Liver (tissue), 10 donors: ENCODE measurements at places on chromosomes 4 and X. TPM values are rescaled to one million over a fixed set of nuclear protein-coding genes. Genes with fewer than 3 reads are reported as not detected.

DNA sequence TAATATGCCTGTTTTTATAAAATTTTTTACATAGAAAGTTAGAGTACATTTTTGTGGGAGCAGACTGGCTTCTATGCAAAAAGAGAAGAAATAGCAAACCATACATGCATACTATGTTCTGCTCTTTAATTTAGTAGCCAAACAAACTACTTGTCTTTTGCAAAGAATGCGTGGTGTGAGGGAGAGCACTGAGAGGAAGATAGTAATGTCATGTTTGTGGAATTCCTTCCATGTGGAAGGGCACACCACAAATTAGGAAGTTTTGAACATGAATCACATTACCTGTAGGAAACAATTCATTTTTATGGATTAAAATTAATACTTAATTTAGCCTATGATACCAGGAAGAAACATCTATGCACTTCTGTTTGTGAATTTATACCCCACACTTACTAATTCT lies 1529.1 kb upstream of the ADGRL3 start:
- no peak overlapping the region for H3K27ac ChIP-seq
- H3K4me1 ChIP-seq, result peaks cover 4% of the 10 kb centered on the region
- H3K36me3 ChIP-seq, result no peaks in the 10 kb centered on the region

DNA sequence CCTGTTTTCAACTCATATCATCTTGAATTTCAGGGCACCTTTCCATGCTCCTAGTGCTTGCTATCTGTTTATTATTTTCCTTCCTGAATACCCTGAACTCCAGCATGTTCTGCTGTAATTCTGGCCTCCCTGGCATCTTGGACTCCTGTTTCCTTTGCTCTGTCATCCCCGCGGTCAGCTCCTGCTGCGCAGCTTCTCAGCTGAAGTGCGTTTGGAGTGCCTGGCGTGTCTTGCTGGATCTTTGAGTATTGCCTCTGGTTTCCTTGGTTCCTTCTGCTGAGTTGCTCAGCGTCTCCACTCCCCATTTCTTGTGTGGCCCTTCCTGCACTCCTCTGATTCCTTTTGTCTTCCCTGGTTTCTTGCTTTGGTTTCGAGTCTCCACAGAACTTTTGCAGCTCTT lies 84.4 kb downstream of the HTT start:
- DNase-seq, result no peak
- H3K4me3 ChIP-seq, result no peak overlapping the region
- no peaks in the 10 kb centered on the region for H3K27me3 ChIP-seq
- no peak overlapping the region for H3K27ac ChIP-seq

GRCh38 chr4:125590158-125590557 lies 275.4 kb downstream of the FAT4 start:
- no peak for DNase-seq
- H3K36me3 ChIP-seq, result no peaks in the 10 kb centered on the region
- H3K4me3 ChIP-seq, result no peak overlapping the region
- H3K27ac ChIP-seq, result no peak overlapping the region

GRCh38 chr4:13546941-13547484 lies 2.7 kb upstream of the NKX3-2 start:
- H3K36me3 ChIP-seq, result no peaks in the 10 kb centered on the region
- H3K27me3 ChIP-seq, result peaks cover 20% of the 10 kb centered on the region
- peaks cover 36% of the 10 kb centered on the region for H3K4me1 ChIP-seq

DNA sequence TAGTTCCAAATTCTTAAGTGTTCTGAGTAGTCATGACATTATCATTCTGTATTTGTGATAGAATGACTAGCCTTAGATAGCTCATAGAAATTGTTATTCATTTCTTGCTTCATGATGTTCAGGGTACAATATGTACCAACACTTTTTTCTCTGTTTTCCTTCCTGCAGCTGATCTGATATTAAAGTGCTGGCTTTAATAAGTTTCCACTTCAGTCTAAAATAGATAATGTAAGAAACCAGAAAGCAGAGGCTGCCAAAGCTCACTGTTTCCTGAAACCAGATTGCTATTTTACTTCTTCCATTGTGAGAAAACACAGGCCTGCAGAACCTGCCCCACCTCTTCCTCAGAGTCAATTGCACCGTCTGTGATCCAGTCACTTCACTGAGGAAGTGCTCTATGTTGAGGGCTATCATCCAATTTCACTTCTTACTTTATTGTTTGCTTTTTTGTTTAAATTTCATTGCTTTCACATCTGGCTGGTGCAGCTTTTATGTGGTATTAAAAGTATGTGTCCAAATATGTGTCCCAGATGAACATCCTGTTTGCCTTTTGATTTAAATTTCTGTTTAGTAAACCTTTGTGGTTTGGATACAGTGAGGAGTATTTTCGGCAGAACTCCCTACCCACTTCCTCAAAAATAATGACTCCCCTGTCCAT lies 652.1 kb downstream of the ANKRD50 start:
- H3K36me3 ChIP-seq, result no peaks in the 10 kb centered on the region
- peak overlapping the region; percentile 44 for H3K27ac ChIP-seq
- no peaks in the 10 kb centered on the region for H3K4me1 ChIP-seq
- H3K4me3 ChIP-seq, result no peak overlapping the region
- no peak for DNase-seq

DNA sequence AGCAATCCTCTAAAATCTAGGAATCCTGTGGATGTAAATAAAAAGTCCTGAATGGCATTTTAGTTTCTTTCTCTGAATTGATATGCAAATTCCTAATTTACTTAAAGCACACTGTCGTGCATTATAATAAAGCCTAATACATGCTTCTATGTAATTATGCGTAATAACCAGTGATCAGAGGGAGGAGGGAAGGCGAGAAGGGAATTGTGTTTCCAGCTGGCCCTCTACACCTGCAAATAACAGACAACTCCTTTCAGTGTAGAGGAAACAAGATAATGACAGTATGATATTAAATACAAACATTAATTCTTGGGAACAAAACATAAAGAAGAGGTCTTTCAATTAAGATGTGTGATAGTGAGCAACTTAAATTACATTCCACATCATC lies 419.6 kb upstream of the LCORL start:
- no peak overlapping the region for H3K4me3 ChIP-seq
- no peak overlapping the region for H3K27ac ChIP-seq
- H3K27me3 ChIP-seq, result no peaks in the 10 kb centered on the region
- no peak for DNase-seq

DNA sequence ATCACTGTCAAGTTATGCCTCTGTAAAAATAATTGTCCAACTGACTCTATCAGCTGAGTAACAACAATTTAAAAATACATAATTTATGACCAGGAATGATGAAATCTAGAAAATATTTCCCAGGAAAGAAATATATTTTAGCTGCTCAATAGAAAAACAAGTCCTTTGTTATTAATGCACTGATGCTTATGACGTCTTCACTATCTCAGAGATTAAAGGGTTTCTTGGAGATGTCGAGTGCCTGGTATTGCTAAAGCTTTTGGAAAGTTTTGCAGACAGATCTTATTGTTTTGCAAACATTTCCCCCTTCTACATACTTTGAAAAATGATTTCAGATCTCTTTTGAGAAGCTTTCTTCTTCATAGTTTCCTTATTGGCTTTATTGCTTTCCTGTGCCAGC lies 154.6 kb upstream of the RPS6KA3 start:
- H3K27me3 ChIP-seq, result no peaks in the 10 kb centered on the region
- no peak for DNase-seq
- H3K36me3 ChIP-seq, result no peaks in the 10 kb centered on the region
- no peak overlapping the region for H3K27ac ChIP-seq
- no peaks in the 10 kb centered on the region for H3K4me1 ChIP-seq
- H3K4me3 ChIP-seq, result no peak overlapping the region

- no peaks in the 10 kb centered on the region for H3K4me1 ChIP-seq
- no peak overlapping the region for H3K27ac ChIP-seq
- peaks cover 1% of the 10 kb centered on the region for H3K36me3 ChIP-seq
- DNase-seq, result no peak
- no peaks in the 10 kb centered on the region for H3K27me3 ChIP-seq
Observed at GRCh38 chrX:2867206-2867605, 38.5 kb downstream of the GYG2 start.

- H3K27ac ChIP-seq, result peak within 1 kb of the TSS; percentile 62
- no peak for DNase-seq
- H3K36me3 ChIP-seq, result no peaks in the 10 kb centered on the region
- H3K4me3 ChIP-seq, result peak within 1 kb of the TSS; percentile 50
Observed at GRCh38 chr4:52051213-52051614, at the start of gene SPATA18. TSS of gene SPATA18 (plus strand) at chr4:52051304. CDS start at chr4:52051705, 401 bp downstream.

GRCh38 chrX:39065051-39065871 lies 264.0 kb downstream of the MID1IP1 start:
- H3K36me3 ChIP-seq, result no peaks in the 10 kb centered on the region
- no peak for DNase-seq
- H3K4me1 ChIP-seq, result no peaks in the 10 kb centered on the region
- no peak overlapping the region for H3K27ac ChIP-seq
- H3K27me3 ChIP-seq, result no peaks in the 10 kb centered on the region

GRCh38 chr4:93994175-93994994 lies 165.8 kb downstream of the ATOH1 start:
- H3K27ac ChIP-seq, result no peak overlapping the region
- H3K36me3 ChIP-seq, result no peaks in the 10 kb centered on the region
- H3K27me3 ChIP-seq, result no peaks in the 10 kb centered on the region
- no peak for DNase-seq

DNA sequence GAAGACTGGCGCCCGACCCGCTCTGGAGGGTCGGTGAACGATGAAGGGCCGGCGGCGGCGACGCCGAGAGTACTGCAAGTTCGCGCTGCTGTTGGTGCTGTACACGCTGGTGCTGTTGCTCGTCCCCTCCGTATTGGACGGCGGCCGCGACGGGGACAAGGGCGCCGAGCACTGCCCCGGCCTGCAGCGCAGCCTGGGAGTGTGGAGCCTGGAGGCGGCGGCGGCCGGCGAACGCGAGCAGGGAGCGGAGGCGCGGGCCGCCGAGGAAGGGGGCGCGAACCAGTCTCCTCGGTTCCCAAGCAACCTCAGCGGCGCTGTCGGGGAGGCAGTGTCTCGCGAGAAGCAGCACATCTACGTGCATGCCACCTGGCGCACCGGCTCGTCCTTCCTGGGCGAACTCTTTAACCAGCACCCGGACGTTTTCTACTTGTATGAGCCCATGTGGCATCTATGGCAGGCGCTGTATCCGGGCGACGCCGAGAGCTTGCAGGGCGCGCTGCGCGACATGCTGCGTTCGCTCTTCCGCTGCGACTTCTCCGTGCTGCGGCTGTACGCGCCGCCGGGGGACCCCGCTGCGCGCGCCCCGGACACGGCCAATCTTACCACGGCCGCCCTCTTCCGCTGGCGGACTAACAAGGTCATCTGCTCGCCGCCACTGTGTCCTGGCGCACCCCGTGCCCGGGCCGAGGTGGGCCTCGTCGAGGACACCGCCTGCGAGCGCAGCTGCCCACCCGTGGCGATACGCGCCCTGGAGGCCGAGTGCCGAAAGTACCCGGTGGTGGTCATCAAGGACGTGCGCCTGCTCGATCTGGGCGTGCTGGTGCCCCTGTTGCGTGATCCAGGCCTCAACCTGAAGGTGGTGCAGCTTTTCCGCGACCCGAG lies 568 bp downstream of the CHST7 start:
- peaks cover 35% of the 10 kb centered on the region for H3K4me1 ChIP-seq
- H3K27me3 ChIP-seq, result no peaks in the 10 kb centered on the region
- no peak for DNase-seq
- H3K36me3 ChIP-seq, result no peaks in the 10 kb centered on the region
- H3K27ac ChIP-seq, result peak overlapping the region; percentile 49

- no peak overlapping the region for H3K27ac ChIP-seq
- no peak for DNase-seq
- no peaks in the 10 kb centered on the region for H3K27me3 ChIP-seq
- H3K4me1 ChIP-seq, result peaks cover 12% of the 10 kb centered on the region
- no peaks in the 10 kb centered on the region for H3K36me3 ChIP-seq
- H3K4me3 ChIP-seq, result no peak overlapping the region
Observed at GRCh38 chr4:174531486-174531885, 9.2 kb upstream of the HPGD start.

GRCh38 chr4:118981839-118982381 lies 93.3 kb downstream of the SYNPO2 start:
- DNase-seq, result peak; percentile 52
- H3K27ac ChIP-seq, result no peak overlapping the region
- H3K36me3 ChIP-seq, result no peaks in the 10 kb centered on the region
- H3K27me3 ChIP-seq, result no peaks in the 10 kb centered on the region
- no peaks in the 10 kb centered on the region for H3K4me1 ChIP-seq

- no peaks in the 10 kb centered on the region for H3K36me3 ChIP-seq
- H3K27ac ChIP-seq, result no peak overlapping the region
- no peak overlapping the region for H3K4me3 ChIP-seq
- peaks cover 13% of the 10 kb centered on the region for H3K4me1 ChIP-seq
- DNase-seq, result no peak
Observed at GRCh38 chrX:70129816-70130215, 3.4 kb upstream of the IGBP1 start.

- H3K4me1 ChIP-seq, result no peaks in the 10 kb centered on the region
- DNase-seq, result no peak
- H3K27ac ChIP-seq, result no peak overlapping the region
Observed at GRCh38 chr4:15598644-15599043, 56.5 kb downstream of the FBXL5 start.

- no peak for DNase-seq
- H3K27ac ChIP-seq, result no peak overlapping the region
- H3K4me1 ChIP-seq, result no peaks in the 10 kb centered on the region
- H3K27me3 ChIP-seq, result no peaks in the 10 kb centered on the region
- H3K36me3 ChIP-seq, result no peaks in the 10 kb centered on the region
Observed at GRCh38 chr4:138984647-138985046, 30.9 kb upstream of the NOCT start.

- no peaks in the 10 kb centered on the region for H3K36me3 ChIP-seq
- H3K27ac ChIP-seq, result no peak overlapping the region
- no peak for DNase-seq
- no peaks in the 10 kb centered on the region for H3K27me3 ChIP-seq
Observed at GRCh38 chr4:34417160-34417559, 1827.2 kb downstream of the ARAP2 start.

GRCh38 chr4:5696341-5696740 lies 12.0 kb downstream of the EVC2 start:
- DNase-seq, result no peak
- H3K4me1 ChIP-seq, result no peaks in the 10 kb centered on the region
- H3K27ac ChIP-seq, result no peak overlapping the region
- H3K27me3 ChIP-seq, result no peaks in the 10 kb centered on the region
- H3K36me3 ChIP-seq, result no peaks in the 10 kb centered on the region

GRCh38 chrX:67570839-67571238 lies 27.0 kb downstream of the AR start:
- H3K4me3 ChIP-seq, result no peak overlapping the region
- no peaks in the 10 kb centered on the region for H3K36me3 ChIP-seq
- no peak for DNase-seq
- no peaks in the 10 kb centered on the region for H3K27me3 ChIP-seq

DNA sequence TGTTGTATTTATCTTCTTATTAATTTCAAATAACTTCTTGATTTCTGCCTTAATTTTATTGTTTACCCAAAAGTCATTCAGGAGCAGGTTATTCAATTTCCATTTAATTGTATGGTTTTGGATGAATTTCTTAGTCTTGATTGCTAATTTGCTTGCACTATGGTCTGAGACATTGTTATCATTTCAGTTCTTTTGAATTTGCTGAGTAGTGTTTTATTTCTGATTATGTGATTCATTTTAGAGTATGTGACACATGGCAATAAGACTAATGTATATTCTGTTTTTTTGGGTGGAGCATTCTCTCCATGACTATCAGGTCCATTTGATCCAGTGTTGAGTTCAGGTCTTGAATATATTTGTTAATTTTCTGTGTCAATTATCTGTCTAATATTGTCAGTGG lies 236.7 kb downstream of the EDA2R start:
- no peaks in the 10 kb centered on the region for H3K4me1 ChIP-seq
- no peaks in the 10 kb centered on the region for H3K27me3 ChIP-seq
- H3K27ac ChIP-seq, result no peak overlapping the region
- DNase-seq, result no peak

L1CAM gene
- 0.59 TPM for total RNA-seq

VCX gene
- total RNA-seq, result not detected

ACSL4 gene
- 31.1 TPM for total RNA-seq

SLITRK2 gene
- total RNA-seq, result 0.08 TPM

DCK gene
- total RNA-seq, result 55.9 TPM

SPANXB1 gene
- total RNA-seq, result not detected

KCND1 gene
- total RNA-seq, result 1.1 TPM

DUX4 gene
- not detected for total RNA-seq

SHISA3 gene
- 0.25 TPM for total RNA-seq
